NCI-H226 (cell line): ENCODE measurements at places on chromosomes 4 and X.
A peak's percentile ranks its signal among the peaks of the same experiment; 100 is the strongest.

DNA sequence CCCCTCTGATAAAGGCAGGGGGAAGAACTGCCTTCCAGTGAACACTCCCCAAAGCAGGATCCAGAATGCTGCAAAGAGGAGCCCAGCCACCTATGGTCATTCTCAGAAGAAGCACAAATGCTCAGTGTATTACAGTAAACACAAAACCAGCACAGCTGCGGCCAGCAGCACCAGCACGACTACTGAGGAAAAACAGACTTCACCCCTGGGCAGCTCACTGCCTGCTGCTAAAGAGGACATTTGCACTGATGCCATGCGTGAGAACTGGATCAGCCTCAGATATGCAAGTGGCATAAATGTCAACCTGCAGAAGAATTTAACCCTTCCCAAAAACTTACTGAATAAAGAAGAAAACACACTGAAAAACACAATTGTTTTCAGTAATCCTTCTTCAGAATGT, 80.2 kb upstream of the TLR2 start:
- DNase-seq: no peak

DNA sequence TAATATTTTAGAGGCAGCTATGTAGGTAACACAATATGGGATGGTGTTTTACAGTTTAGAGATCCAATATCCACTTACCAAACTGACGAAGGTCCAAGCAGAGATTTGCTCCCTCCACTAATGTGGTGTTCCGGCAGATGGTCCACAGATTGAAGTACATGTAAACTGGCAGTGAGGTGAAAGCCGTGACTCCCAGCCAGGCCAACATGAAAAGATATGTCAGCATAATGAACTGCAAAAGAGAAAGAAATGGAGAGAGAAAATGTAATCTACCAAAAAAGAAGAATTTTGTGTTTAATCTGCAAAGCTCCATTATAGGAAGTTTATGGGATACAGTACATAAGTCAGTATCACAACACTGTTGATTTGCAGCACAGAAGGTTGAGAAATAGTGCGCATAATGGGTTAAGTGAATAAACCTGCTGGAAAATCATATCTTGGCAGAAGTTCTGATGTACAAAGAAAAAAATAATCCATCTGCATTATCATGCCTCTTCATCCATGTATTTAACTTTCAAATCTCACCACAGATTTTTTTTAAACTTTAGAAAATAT, 160.2 kb downstream of the GPM6A start:
- no peak for DNase-seq

- DNase-seq: no peak
These were observed 40.1 kb downstream of the PRIMPOL start for GRCh38 chr4:184689681-184690080.

- DNase-seq: peak; percentile 53
These were observed 283.8 kb downstream of the IQCM start for GRCh38 chr4:149531861-149532260.

- DNase-seq: no peak
These were observed 53.8 kb downstream of the RAP1GDS1 start for GRCh38 chr4:98314791-98315565.

GRCh38 chr4:159150821-159151390, 48.0 kb downstream of the RAPGEF2 start:
- no peak for DNase-seq

DNA sequence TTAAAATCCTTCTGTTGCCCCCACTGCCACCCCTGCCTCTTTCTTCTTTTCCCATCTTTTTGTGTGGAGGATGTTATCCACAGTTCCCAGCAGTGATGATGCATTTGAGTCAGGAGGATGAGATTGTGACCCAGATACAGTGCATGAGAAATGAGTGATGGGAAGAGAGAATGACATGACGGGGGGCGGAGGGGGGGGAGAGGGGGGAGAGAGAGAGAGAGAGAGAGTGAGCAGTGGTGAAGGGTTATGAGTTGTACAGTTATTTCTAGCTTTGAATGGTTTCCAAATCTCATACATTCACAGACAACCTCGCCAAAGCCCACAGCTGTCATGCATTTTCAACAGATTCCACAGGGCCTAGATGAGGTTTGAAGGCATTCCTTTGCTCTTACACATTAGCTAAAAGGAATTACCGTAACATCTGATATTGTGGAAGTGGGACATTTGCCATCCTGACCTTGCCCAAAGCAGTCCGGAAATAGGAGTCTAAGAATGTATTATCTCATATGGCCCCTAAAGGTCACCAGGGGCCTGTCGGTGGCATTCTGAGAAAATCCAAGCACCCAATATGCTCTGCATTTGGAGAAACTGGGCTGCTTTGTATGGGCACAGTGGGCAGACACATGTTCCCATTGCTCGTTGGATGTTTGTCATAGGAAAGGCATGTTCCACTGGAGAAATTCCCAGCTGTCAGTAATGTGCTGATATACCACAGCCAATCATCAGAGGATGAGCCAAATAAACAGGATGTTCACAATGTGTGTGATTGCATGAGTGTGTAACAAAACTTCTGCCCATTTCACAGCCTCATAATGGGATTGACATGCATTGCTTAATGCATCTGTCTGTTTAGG, 435.8 kb downstream of the SPRY1 start:
- DNase-seq: peak; percentile 91

GRCh38 chrX:48747415-48748016, 14.0 kb upstream of the GLOD5 start:
- DNase-seq: no peak

DNA sequence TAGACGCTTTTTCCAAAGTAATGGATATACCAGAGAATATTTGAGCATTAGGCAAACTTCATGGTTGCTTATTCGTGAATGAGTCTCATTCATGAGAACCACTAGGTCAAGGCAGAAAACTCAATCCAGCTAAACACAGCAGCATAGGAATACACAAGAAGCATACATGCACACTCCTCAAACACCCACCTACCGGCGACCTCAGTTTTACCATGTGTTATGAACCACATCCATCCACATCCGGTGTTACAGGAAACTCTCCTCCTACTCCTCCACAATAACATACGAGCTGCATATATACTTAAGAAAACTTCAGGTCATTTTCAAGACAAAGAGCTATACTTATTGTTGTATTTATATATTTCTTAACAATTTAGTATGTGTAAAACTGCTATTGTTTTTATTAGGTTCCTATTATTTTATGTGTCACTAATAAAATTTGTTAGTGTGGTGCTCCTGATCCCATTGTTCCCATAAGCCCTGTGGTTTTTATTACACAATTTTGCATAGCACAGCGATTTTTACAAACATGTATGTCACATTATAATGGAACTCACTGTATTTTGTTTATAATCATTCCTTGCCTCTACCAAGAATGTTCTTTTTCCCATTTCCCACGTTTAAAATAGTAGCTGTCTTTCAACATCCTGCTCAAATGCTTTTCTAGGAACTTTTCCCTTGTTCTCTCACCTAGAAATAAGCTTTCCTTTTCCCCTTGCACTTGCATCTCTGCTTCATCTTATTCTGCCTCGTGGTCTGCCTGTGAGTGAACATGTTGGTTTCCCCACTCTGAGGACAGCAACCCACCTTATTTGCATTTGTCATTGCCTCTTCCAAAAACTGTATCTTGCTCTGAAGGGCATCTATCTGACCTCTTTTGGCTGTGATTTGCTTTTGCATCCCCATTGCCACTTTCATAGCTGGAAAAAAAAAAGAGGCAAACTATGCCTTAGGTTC, 48.3 kb downstream of the STBD1 start:
- DNase-seq: no peak

DNA sequence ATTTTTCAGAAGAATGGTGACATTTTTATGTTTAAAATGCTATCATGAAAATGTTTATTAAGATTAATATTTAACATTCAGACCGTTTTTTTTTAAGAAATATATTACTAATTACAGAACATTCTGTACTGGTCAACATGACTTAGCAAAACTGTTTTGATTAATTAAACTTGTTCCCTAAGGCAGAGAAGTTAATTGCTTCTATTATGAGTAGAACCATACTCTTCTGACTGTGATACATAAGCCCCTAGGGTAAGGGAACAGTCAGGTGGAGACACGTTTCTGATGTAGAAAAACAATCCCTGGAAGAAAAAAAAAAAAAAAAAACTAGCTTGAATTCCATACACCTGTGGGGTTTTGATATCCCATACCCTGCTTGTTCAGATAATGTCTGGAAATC, 97.4 kb downstream of the GPM6A start:
- no peak for DNase-seq

DNA sequence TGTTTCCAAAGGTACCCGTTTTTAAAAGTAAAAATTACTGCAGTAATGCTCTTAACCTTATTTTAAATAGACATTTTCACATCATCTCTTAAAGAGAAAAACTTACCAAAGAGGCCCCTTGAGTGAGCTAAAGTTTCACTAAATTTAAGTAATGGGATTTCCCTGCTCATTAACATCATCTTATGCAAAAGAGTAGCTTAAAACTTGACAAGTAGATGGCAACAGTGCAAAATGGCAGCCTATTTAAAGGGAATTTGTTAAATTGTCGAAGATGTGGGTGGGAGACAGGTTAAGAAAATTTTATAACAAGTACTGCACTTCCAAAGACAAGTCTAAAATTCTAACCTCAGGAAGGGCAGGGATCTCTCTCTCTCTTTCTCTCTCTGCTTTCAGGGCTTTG, 271.7 kb upstream of the LDB2 start:
- DNase-seq: no peak

GRCh38 chr4:127623797-127624083, 9.0 kb upstream of the INTU start:
- DNase-seq: no peak

DNA sequence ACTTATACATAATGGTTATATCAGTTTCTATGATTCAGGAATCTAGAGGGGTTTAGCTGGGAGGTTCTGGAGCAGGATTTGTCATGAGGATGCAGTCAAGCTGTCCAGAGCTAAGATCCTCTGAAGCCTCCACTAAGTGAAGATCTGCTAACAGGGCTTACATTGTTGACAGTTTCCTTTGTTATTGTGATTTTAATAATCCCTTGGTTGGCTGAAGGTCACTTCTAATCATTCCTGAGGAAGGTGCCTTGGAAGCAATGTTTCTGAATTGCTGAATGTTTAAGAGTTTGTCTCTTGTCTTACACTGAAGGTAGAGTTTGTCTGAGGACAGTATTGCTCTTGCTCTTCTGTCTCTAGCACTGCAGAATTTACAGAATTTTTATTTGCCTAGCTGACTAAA, 41.3 kb downstream of the BANK1 start:
- no peak for DNase-seq

DNA sequence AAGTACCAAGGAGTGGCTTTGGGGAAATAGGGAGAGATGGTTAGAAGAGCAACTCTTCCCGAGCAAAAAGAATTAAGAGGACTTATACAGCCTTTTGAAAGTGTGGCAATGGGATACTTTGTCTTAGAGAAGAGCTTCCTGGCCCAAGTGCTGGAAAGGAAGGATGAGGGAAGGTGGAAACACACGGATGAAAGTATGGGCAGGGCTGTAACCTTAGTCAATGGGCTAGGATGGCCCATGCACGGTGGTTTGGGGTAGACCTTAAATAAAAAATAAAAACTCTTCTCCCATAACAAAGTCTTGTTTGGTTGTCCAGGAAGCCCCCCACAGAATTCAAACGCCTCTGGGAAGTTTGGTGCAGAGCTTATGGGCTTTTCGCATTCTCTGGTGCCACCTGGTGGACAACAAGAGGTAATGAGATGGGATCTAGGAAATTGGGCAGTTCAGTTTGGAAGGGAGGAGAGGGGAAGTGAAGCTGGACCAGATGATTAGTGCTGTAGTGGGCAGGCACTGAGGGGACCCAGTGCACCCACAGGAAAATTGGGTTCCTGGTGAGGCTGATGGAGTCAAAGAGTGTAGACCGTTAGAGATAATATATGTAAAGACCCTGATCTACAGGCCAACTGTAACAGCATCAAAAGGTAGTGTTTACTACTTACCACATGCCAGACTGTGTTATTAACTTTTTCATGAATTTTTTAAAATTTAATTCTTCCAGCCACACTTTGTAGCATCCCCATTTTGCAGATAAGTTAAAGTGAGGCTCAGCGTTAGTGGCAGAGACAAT, 13.8 kb upstream of the ENOX2 start:
- peak; percentile 1 for DNase-seq

- no peak for DNase-seq
These were observed 137.8 kb downstream of the MID1IP1 start for GRCh38 chrX:38939067-38939466.

GRCh38 chr4:62771983-62772557, 1571.9 kb downstream of the ADGRL3 start:
- DNase-seq: no peak

DNA sequence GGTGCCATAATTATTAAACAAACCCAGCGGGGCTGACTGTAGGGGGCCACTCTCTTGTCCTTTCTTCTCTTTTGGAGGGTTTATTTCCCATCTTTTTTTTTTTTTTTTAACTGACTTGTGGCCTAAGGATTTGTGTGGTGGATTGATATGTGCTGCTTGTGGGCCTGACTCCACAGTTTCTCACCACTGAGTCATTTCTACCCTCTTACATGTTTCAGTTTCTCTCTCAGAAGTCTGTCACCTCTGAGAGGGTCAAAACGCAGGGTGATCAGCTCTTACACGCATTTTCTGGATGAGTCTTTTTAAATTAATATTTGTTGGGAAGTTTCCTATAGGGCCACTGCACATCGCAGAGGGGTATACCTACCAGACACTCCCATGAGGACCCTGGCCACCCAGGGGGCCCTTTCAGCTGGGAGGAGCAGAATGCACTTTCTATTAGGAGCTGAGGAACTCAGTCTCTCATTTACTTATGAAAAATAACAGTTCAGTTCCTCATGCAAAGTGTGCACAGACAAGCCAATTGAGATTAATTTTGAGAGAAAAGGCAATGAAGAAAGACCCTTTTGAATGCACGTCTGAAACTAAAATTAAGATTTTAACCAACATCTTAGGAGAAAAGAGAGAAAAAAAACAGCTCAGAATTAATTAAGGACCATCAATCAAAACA, 407.9 kb downstream of the TECRL start:
- no peak for DNase-seq

GRCh38 chr4:2810388-2810787, 17.5 kb downstream of the SH3BP2 start:
- no peak for DNase-seq

- DNase-seq: no peak
These were observed 20.4 kb downstream of the MSANTD1 start for GRCh38 chr4:3269105-3269927.

DNA sequence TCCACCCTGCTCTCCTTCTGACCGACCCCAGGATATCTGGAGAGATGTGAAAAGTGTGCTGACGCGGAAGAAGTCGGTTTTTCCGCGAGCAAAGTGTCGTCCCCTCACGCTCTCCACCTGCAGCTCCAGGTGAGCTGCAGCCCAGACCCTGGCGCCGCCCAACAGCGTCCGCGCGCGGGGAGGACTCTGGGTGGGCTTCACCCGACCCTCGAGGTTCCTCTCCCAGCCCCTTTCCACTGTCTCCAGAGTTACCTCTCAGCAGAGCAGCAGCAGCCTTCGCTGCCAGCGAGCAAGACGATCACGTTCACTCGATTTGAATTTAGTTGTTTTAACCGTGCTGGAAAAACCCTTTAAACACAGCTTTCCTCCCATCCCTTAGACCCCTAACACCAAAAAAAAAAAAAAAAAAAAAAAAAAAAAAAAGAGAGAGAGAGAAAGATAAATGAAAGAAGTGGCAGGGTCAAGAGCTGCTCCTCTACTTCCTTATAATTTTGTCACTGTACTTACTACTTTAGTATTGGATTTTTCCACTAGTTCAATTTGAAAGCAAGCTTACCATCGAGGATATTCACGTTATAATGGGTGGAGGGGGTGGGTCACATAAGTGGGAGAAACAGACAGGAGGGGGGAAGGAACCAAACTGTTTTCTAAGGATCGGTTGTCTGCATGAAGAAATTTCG, 758 bp upstream of the NR3C2 start:
- no peak for DNase-seq
